Pulmonary artery endothelial cell (primary cell): ENCODE measurements at places on chromosomes 2 and 18. TPM values are rescaled to one million over a fixed set of nuclear protein-coding genes. Genes with fewer than 3 reads are reported as not detected.

GRCh38 chr2:100995309-100996075, 6.6 kb upstream of the RPL31 start:
- DNase-seq = no peak

GRCh38 chr2:202495230-202495604, 119.1 kb downstream of the BMPR2 start:
- no peak for DNase-seq

Gene NOTO
- not detected in 2 replicates for total RNA-seq

- no peak for DNase-seq
Measured at GRCh38 chr18:27010784-27011183, 145.3 kb upstream of the AQP4 start.

DNA sequence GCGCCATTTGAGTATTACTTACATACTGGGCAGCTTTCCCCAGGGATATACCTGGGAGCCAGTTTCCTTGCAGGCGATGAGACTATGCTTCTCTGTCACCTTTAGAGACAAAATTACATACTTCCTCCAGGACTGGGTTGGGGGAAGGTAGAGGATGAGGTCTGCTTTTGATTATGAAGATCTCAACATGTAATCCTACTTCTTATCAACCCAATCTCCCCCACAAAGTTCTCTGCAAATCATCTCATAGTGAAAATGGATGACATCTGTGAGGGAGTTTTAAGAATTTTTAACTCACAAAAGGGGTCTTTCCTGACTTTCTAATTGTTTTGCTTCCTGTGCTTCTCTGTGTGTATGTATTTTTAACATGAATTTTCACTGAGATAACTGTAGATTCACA, 81.9 kb downstream of the TMEM131 start:
- DNase-seq = no peak

Gene KCNJ3
- total RNA-seq = not detected in 2 replicates

DNA sequence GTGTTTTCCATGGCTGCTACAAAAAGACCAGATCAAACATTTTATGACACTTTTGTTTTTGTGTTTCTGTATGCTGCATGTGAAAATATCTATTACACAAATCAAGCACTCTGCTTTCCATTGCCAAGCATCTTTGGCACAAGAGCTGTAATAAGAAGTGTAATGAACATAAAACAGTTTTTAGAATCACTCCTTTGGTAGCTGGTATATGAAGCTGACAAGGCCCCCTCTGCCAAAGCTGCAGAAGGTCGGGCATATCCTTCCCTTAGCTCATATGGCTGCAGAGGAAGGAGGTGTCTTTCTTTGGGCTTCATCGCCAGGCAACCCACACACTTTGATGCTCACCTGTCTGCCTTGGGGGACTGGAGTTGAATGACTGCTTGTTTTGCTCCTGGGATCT, 175.4 kb downstream of the TMEM247 start:
- no peak for DNase-seq

Gene SLC4A5
- 0.04 TPM in 1 of 2 replicates, not detected in the other for total RNA-seq
